ENCODE measurements at places on chromosomes 2 and 18. TPM values are rescaled to one million over a fixed set of nuclear protein-coding genes. Genes with fewer than 3 reads are reported as not detected.

DNA sequence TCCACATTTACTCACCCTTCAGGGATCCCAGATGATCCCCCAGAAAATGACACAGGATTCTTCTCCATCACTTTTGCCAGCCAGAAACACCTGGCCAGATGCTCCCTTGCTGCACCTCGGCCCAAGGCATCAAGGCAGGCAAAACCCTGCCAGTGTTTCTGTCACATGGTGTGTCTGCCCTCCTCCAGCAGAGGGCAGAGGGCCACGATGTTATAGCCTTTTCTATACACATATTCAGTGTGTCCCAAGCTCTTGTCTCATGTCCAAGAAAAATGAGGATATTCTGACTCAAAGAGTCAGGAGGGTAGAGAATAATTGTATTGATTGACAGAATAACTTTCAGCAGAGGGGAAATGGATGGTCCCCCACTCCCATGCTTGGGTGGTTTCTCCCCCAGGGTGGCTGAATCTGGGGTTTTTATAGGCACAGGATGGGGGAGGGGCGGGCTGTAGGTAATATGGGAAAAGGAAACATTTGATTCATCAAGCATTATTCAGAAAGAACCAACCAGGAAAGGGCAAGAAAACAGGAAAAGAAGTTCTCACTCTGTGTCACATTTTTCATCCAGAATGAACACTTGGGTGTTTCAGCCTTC is 933.9 kb downstream of the TRIB2 start:
- H3K4me1 ChIP-seq = no peaks in the 10 kb centered on the region
- DNase-seq = no peak
- no peak overlapping the region for H3K27ac ChIP-seq
- no peaks in the 10 kb centered on the region for H3K27me3 ChIP-seq
- H3K36me3 ChIP-seq = no peaks in the 10 kb centered on the region

DNA sequence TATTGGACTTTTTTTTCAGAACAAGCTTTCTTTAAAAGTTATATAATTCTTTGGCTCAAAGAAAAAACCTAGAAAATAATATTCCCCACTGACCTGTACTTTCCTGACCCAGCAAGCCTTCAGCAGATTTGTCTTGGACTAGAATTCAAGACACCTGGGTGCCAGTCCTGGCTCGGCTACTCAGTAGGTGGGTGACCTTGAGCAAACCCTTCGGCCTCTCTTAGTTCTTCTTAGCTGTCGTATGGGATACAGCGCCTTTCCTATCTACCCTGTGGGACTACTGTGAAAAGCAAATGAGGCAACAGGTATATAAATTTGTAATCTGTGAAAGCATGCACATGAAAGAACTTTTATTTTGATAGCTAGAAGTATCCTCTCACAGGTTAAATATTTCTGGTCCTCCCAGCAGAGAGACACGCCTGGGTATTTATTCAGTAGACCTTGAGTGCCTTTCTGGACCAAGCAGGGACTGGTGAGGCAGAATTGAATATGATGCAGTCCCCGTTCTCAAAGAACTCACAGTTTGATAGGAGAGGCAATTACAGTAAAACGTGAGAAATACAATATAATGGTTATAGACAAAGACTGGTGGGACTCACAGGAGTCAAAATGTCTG is 69.4 kb upstream of the EPAS1 start:
- DNase-seq = no peak
- no peaks in the 10 kb centered on the region for H3K36me3 ChIP-seq
- no peak overlapping the region for H3K4me3 ChIP-seq
- no peak overlapping the region for H3K27ac ChIP-seq

DNA sequence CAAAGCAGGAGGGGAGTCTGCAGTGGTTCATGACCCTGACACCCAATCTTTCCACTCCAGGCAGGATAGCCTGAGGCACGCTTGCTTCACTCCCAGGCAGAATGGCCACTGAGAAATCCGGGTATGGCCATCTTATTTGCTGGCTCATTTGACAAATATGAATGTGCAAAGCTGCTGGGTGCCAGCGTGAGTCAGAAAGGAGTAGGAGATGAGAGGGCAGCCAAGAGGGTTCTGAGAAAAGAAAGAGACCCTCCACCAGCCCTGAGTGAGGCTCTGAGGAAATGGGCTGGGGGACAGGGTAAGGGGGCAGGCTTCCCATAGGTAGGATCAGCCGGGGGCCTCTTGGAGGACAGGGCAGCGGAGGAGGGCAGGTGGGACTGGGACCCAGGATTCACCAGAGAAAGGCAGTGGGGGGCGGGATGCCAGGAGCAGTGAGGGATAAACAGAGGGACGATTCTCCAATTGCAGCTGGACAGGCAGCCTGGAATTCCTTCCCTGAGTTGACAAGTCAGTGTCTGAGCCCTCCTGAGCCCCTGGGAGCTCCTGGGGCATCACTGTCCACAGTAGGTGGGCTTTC is 15.2 kb downstream of the RAMP1 start:
- H3K27ac ChIP-seq = no peak overlapping the region
- peaks cover 18% of the 10 kb centered on the region for H3K4me1 ChIP-seq
- no peak overlapping the region for H3K4me3 ChIP-seq
- H3K36me3 ChIP-seq = no peaks in the 10 kb centered on the region

The SRD5A2 gene
- not detected for total RNA-seq

The NTSR2 gene
- not detected for total RNA-seq

The ADNP2 gene
- 31.2 TPM for total RNA-seq
